ENCODE measurements at places on chromosomes 6 and 20. TPM values are rescaled to one million over a fixed set of nuclear protein-coding genes. Genes with fewer than 3 reads are reported as not detected.

NXT1 gene
- 45.5 TPM for polyA plus RNA-seq

TGM3 gene
- 0.03 TPM for polyA plus RNA-seq

KHDC1L gene
- polyA plus RNA-seq = not detected

BFSP1 gene
- polyA plus RNA-seq = 5.8 TPM

WFDC10B gene
- polyA plus RNA-seq = not detected

COX4I2 gene
- not detected for polyA plus RNA-seq

TPX2 gene
- polyA plus RNA-seq = 106 TPM

NCOA7 gene
- polyA plus RNA-seq = 66.4 TPM

SLC17A3 gene
- polyA plus RNA-seq = 5.3 TPM

CAPN11 gene
- 0.09 TPM for polyA plus RNA-seq

EPHA7 gene
- polyA plus RNA-seq = 0.29 TPM

CFAP206 gene
- 0.88 TPM for polyA plus RNA-seq

GRIK2 gene
- polyA plus RNA-seq = 0.55 TPM

HLA-DRB1 gene
- not detected for polyA plus RNA-seq

SLC26A8 gene
- not detected for polyA plus RNA-seq

NMBR gene
- not detected for polyA plus RNA-seq

DEFB124 gene
- not detected for polyA plus RNA-seq

F13A1 gene
- polyA plus RNA-seq = not detected

BPIFA1 gene
- not detected for polyA plus RNA-seq

RAB44 gene
- 0.05 TPM for polyA plus RNA-seq

VSX1 gene
- 1.2 TPM for polyA plus RNA-seq

RTEL1 gene
- 10.7 TPM for polyA plus RNA-seq

GABRR1 gene
- not detected for polyA plus RNA-seq

FRK gene
- polyA plus RNA-seq = 2.2 TPM

AFG1L gene
- polyA plus RNA-seq = 1.5 TPM

COL19A1 gene
- polyA plus RNA-seq = not detected

FRMD1 gene
- not detected for polyA plus RNA-seq

SEMG1 gene
- not detected for polyA plus RNA-seq

CBLN4 gene
- polyA plus RNA-seq = not detected

LIME1 gene
- 7.2 TPM for polyA plus RNA-seq

DLL1 gene
- 0.04 TPM for polyA plus RNA-seq

PPP1R3G gene
- polyA plus RNA-seq = 0.49 TPM

MTCH1 gene
- polyA plus RNA-seq = 112 TPM

SCUBE3 gene
- 0.13 TPM for polyA plus RNA-seq

DACT2 gene
- polyA plus RNA-seq = 1.5 TPM

RIPOR2 gene
- not detected for polyA plus RNA-seq

LAMA2 gene
- polyA plus RNA-seq = 0.58 TPM

PXT1 gene
- polyA plus RNA-seq = not detected

HCRTR2 gene
- not detected for polyA plus RNA-seq

PTGIS gene
- polyA plus RNA-seq = 0.05 TPM

TRAPPC3L gene
- polyA plus RNA-seq = not detected

ZSCAN23 gene
- polyA plus RNA-seq = not detected

PHACTR3 gene
- polyA plus RNA-seq = not detected

TPD52L1 gene
- polyA plus RNA-seq = 80.0 TPM

TMEM239 gene
- not detected for polyA plus RNA-seq

C6orf15 gene
- polyA plus RNA-seq = not detected

GATA5 gene
- 0.45 TPM for polyA plus RNA-seq

COL12A1 gene
- polyA plus RNA-seq = 7.5 TPM

SNX9 gene
- 13.0 TPM for polyA plus RNA-seq

GNMT gene
- polyA plus RNA-seq = 0.32 TPM

IGF2R gene
- 22.6 TPM for polyA plus RNA-seq

PHF1 gene
- polyA plus RNA-seq = 21.4 TPM

LHFPL5 gene
- 0.16 TPM for polyA plus RNA-seq
